ENCODE measurements at places on chromosomes 4 and X.

DNA sequence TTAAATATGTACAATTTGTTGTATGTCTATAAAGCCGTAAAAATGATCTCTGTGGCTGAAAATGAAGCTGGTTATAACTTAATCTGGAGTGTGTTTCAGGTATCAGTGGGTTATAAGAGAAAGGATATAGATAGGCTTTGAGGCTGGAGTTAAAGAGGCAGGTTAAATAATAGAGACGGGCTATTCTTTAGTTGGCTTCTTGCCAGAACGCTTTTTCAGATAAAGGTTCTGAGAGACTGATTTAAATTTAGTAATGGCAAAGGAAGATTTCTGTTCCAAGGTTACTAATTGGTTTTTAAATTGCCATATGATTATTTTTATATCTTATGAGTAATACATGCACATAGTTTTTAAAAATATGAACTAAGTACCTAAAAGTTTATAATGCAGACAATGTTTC lies 117.4 kb downstream of the AWAT2 start:
- DNase-seq, result no peak

- no peak for DNase-seq
Measured at GRCh38 chr4:101037938-101038413, 309.4 kb downstream of the PPP3CA start.

DNA sequence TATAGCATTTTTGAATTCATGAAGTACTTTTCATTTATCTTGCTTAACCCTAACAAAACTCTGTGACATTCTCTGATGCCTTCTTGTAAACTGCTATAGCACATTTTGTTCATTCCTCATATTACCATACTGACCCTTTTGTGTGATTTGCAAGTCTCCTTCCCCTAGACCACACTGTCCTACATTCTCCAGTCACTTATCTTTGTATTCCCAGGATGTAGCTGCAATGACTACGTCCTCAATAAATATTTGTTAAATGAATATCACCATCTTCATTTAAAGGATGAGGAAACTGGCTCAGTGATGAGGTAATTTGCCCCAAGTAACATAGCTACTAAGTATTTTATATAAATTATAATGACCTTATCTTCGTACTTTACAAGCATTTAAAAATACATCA lies 11.9 kb downstream of the HUWE1 start:
- no peak for DNase-seq

- no peak for DNase-seq
Measured at GRCh38 chr4:53116954-53117353, 248.9 kb downstream of the SCFD2 start.

GRCh38 chrX:12657881-12658280 lies 133.3 kb upstream of the PRPS2 start:
- no peak for DNase-seq

DNA sequence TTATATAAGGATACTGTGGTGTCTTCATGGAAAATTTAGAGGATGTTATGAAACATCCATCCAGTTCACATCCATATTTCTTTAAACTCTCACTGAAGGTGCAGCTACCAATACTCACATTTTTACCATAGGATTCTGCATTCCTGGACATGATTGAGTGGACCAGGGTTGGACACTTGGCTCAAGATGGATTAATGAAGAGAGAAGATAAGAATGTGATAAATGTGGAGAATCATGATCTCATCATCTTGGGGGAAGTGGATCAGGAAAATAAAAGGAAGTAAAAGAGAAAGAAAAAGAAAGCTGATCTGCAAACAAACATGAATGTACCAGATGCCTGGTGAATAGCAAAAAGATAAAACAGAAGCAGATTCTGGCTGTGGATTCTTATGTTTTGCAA lies 175.4 kb downstream of the NPFFR2 start:
- no peak for DNase-seq

- no peak for DNase-seq
Measured at GRCh38 chr4:149830823-149831222, 15.2 kb upstream of the IQCM start.

- DNase-seq, result no peak
Measured at GRCh38 chrX:435536-436122, 48.9 kb upstream of the PPP2R3B start.

DNA sequence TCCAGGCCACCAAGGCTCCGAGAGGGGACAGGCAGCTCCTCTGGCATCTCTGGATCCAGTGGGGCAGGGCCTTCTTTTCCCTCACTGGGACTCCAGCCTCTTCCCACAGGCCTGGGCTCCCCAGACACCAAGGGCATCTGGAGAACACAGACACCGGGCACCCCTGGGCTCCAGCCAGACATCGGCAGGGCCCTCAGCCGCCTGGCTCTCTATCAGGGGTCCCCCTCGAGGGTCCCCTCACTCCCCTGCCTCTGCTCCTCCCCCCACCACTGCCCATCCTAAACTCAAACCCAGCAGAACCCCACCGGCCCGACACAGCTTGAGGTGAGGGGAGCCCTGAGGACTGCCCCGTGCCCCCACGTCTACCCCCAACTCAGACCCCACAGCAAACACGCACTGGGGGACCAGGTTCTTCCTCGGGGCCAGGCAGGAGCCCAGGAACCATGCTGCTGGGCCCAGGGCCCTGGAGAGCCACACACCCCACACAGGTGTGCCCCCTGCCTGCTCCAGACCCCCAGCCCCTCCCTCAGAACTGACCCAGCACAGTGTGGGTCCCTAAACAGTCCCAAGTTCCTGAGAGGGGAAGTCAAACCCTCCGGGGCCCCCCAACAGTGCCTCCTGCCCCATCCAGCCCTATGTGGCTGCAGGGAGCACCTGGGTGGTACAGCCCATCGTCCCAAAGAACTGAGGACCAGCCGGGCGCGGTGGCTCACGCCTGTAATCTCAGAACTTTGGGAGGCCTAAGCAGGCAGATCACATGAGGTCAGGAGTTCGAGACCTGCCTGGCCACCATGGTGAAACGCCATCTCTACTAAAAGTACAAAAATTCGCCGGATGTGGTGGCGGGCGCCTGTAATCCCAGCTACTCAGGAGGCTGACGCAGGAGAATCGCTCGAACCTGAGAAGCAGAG lies 86.8 kb downstream of the FAM53A start:
- DNase-seq, result no peak

- DNase-seq, result no peak
Measured at GRCh38 chrX:130725519-130725918, 177.5 kb downstream of the ENOX2 start.

GRCh38 chr4:169925678-169926077 lies 100.5 kb downstream of the MFAP3L start:
- DNase-seq, result no peak

GRCh38 chr4:77433418-77433733 lies 172.2 kb upstream of the CXCL13 start:
- peak; percentile 41 for DNase-seq

GRCh38 chr4:156596706-156597329 lies 374.8 kb downstream of the PDGFC start:
- no peak for DNase-seq

DNA sequence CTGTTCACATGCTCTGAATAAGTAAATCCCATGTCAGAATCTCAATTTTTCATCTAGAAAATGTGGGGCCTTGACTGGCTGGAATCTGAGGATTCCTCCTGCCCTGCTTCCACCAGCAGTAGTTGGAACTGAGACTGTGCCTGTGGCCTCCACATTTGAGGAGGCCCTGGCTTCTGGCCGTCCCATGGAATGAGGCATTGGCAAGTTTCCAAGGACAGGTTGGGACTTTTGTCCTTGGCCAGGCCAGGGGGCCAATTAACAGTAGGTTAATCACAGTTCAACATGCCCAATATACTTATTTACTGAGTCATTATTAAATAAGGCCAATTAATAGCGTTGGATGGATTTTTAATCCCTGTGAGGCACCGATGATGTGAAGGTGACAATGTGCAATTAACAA lies 50.2 kb upstream of the GABRE start:
- DNase-seq, result no peak

GRCh38 chr4:147068564-147068963 lies 122.9 kb upstream of the TTC29 start:
- DNase-seq, result no peak

DNA sequence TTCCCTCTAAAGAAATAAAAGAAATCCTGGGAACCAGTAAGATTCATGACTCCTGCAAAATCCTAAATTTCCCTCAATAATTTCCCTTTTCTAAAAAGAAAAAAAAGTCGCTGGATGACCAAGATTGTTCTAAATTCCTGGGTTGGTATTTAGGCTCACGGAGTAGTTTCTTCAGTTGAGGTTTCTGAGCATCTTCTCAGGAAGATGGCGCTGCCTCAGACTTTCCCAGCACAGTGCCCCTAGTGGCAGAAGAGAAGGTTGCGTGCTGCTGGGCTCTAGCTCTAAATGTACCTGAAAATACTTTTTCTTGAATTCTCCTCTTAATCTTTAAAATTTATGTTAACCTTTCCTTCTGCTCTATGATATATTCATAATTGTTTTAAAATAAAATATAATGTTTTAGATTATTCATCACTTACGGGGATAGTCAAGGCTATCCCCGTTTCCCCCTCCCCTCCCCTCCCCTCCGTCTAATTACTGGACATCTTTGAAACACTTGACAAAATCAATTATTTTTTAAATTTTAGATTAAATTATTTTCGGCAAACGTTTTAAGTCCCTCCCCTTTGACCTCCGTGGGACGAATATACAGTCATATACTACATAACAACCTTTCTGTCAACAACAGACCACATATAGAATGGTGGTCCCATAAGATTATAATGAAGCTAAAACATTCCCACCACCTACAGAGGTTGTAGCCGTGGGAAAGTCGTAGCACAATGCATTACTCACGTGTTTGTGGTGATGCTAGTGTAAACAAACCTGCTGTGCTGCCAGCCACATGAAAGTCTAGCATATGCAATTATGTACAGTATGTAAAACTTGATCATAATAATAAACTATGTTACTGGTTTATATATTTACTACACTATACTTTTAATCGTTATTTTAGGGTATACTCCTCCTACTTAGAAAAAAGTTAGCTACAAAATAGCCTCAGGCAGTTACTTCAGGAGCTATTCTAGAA lies 41.0 kb upstream of the GATB start:
- DNase-seq, result no peak

GRCh38 chrX:9560219-9560618 lies 95.4 kb downstream of the TBL1X start:
- no peak for DNase-seq

- DNase-seq, result no peak
Measured at GRCh38 chr4:158766434-158767044, 2.3 kb upstream of the FNIP2 start.

GRCh38 chr4:52376132-52376704 lies 282.9 kb downstream of the USP46 start:
- peak; percentile 81 for DNase-seq

DNA sequence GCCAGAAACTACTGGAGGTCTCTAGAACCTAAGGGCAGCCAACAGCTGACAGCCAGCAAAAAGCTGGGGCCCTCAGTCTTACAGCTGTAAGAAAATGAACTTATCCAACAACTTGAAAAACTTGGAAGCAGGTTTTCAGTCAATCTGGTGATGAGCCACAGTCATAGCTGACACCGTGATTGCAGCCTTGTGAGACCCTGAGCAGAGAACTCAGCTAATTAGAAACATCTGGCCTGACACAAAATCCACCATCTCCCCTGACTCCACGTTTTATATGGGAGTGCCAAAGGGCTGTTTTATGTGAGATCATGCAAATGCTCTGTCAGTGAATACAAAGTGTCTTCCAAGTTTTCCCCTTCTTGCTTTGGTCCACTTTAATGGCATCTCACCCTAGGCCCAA lies 198.8 kb upstream of the DCAF8L1 start:
- DNase-seq, result no peak

DNA sequence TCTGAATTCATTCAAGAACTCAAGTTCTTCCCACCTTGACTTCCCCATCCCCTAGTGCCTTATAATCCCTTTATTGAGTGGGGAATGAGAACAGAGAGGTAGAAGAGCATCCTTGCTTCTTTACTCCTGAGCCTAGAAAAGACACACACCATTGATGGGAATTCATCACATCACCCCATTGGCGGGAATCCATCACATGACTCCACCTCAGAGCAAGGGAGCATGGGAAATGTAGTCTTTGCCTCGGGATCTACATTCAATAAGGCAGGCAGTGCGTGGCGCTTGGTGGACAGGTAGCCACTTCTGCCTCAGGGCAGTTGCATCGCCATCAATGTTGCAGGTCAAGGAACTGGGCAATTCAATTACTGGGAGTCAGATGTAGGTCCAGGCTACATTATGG lies 50.7 kb downstream of the MXRA5 start:
- no peak for DNase-seq

GRCh38 chr4:98434816-98435215 lies 173.6 kb downstream of the RAP1GDS1 start:
- DNase-seq, result no peak

DNA sequence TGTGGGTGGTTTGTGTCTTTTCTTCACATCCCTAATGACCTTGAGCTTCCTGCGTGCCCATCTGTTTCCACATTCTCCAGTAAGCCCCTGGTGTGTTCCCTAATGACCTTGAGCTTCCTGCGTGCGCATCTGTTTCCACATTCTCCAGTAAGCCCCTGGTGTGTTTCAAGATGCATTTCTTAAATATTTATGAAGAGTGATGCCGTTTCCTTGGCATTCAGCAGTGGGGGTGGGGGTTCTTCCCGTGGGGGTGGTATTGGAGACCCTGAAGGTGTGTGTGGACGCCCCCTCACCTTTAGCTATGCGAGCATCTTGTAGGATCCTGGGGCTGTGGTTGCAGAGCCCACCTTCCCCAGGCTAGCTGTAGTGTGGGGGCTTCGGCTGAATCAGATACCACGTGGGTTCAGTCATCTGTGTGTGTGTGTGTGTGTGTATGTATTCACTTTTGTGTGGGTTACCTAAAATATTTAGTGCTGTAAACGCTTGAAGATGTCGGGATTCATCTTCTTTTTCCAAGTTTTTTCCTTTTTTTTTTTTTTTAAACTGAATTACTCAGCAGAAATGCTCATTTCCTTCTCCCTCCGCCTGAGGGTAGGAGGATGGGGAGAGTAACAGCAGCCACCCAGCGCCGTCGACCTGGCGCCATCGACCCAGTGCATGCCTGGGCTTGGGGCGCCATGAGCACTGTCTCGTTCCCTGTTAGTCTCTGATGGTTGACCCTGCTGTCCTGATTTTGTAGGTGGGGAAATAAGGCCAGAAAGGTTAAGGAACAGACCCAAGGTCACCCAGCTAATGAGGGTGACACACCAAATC lies 9.9 kb downstream of the NSG1 start:
- DNase-seq, result peak; percentile 55

DNA sequence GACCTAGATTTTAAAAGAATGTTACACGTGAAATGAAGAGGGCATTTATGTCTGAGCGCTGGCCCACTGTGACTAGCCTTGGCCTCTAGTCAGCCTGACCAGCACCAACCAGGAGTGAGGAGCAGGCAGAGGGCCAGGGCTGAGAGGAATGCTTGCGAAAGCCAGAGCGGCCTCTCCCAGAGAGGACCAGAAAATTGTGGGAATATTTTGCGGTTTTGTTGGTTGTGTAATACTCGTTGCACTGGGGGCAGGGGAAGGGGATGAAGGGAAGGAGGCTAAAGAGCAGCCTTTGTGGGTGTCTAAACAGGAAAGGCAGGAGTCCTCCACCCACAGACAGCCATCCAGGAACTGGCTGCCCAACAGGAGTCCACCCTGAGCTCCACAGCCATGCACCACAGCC lies 3.8 kb downstream of the GABRE start:
- no peak for DNase-seq
